Head of caudate nucleus (tissue), 42 donors: ENCODE measurements at places on chromosomes 7 and 10.

DNA sequence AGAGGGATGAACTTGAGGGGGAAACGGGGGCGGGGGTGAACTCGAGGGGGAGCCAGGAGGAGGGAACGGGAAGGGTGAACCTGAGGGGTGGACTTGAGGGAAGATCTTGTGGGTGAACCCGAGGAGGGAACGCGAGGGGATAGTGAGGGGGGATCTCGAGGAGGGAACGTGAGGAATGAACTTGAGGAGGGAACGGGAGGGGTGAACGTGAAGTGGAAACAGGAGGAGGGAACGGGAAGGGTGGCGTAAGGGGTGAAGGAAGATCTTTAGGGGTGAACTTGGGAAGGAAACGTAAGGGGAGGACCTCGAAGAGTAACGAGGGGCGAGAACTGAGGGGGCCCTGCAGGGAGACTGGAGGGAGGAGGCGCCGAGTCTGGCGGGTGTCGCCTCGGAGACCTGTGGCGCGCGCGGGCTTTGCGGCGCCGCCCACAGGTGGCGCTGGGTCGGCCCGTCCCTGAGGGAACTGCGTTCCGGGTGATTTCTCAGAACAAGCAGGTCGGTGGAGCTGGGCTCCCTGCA is 651 bp downstream of the MYO3A start:
- DNase-seq = peak; percentile 76

DNA sequence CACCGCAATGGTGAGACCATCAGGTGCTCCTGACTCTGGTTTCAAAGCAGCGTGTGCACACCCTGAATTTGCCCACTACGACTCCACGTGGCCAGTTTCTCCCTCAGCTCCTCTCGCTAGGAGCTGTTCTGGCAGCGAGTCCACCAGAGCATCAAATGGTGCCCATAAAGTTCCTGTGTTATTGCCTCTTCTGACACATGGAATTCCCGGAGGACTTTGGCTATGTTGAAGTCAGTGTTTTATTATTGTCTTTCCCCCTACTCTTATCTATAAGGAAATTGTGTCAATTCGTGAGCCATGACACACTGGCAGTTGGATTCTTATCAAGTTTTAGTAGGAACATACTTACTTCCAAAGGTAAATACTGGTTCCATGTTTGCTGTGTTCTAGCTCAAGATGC is 53.9 kb upstream of the NPVF start:
- DNase-seq = no peak

DNA sequence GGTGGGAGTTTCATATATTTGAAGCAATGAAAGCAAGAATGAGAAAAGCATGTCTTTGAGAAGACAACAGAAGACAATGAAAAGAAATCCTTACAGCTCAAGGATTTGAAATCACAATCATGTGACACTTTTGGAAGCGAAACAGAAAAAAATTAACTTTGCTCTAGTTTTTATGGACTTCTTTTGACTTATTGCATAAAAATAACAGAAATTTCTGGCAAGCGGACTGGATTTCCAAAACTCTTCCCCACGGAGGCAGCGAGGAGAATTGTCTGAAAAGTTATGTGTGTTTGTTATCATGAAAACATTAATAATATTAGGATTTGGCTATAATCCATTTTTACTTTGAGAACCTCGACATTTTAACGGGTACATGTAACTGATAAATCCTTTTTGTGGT is 223.3 kb downstream of the LRMDA start:
- DNase-seq = no peak

DNA sequence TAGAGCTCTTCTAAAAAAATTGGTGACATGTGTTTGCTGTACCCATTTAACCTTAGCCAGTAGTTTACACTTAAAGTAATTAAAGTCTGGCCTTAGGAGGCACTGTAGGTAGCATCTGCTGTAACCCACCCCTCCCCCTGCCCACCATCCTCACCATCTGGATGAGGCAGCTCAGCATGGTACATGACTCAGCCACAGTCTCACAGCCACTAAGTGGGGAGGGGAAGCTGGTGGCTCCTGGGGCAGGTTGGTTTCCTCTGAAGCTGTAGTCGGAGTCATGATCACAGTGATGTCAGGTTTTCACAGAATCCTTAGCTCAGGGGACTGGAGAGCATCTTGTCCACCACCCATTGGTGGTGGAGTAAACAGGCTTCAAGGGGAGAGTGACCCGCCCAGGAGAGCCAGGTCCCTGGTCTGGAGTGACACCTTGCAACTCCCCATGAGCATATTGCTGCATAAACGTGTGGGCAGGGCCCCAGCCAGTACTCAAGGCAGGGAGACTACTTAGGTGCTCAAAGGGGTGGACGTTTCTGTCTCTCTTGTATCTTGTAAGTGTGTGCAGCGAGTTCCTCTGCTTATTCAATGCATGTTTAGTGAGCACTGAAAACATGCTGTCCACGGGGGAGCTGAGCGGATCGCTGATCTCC is 125.9 kb downstream of the GRK5 start:
- no peak for DNase-seq

- DNase-seq = no peak
Observed at GRCh38 chr10:125343118-125343925, 183.0 kb upstream of the CTBP2 start.
